ENCODE measurements at places on chromosomes 2 and 18.

DNA sequence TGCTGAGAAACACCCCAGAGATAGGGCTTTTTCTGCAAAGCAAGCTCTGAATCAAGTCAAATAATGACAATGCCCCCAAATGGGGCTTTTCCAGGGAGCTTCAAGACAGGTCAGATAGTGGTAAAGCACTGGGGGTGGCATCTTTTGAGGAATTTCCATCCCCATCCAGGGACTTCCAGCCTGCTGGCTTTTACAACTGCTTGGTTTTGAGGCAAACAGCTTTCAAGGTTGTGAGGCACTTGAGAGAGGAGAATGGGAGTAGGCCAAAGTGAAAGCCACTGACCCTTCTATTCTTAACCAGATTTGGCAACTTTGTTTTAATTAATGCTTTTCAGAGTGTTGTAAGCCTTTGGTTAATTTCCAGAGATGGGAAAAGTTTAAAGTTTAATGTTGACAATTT, 762.0 kb upstream of the POU3F3 start:
- no peak for DNase-seq

- no peak for DNase-seq
These were observed 165.3 kb downstream of the RNF152 start for GRCh38 chr18:61727241-61728193.

DNA sequence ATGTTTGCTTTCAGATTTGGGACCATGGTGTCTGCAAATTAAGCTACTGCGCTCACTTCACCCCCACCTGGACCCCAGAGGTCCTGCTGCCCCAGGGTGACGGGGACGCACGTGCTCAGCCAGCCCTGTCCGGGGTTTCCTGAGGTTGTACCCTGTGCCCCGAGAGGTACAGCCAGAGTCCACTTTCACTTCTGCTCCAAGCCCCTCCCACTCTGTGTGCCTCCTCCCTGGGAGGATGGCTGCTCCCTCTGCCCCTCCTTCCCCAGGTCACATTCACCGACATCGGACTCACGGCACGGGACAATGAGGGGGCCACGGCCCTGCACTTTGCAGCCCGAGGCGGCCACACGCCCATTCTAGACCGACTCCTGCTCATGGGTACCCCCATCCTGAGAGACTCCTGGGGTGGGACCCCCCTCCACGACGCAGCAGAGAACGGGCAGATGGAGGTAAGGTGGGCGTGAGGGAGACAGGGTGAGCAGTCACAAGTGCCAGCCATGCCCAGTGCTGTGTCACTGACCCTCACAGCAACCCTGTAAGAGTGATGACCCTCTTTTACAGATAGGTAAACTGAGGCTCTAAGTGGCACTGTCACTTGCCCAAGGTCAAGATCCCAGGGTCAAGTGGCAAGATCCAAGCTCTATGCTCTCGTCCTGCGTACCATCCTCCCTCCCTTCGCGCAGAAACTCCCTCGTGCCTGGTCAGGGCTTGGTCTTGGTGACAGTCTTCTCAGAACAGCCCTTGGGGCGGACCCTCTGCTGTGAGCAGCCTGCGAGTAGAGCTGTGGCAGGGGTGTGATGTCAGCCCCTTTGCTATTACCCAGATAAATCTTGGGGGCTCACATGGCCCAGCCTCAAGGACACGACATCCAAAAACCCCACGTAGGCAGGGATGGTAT, 7.6 kb downstream of the ESPNL start:
- DNase-seq = peak; percentile 48

DNA sequence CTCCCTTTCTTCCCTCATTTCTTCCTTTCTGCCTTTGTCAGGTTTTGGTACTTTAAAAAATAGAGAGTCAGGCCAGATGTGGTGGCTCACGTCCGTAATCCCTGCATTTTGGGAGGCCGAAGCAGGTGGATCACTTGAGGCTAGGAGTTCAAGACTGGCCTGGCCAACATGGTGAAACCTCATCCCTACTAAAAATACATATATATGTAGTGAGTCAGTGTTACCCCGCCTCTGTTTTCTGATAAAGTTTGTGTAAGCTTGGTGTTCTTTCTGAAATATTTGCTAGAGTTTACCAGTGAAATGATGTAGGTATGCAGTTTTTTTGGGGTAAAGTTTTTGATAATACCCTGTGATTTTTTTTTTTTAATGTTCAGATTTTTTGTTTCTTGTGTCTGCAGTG, 58.8 kb downstream of the DGKD start:
- no peak for DNase-seq

DNA sequence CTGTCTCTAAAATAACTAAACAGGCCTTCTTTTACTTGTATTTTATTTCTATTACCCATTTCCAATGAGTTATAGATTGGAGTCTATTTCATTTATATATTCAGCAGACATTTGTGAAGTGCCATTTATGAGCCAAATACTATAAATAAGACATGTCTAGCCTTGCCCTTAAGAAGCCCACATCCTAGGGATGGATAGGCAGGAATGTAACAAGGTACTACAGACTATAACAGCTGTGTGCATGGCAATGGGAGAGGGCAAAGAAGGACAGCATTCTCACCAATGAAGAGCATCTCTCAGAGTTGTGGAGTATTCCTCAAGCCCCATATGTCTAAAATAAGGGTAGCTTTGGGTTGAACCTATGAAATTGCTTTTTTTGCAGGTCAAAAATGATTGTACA, 161.9 kb upstream of the RASGRP3 start:
- no peak for DNase-seq

DNA sequence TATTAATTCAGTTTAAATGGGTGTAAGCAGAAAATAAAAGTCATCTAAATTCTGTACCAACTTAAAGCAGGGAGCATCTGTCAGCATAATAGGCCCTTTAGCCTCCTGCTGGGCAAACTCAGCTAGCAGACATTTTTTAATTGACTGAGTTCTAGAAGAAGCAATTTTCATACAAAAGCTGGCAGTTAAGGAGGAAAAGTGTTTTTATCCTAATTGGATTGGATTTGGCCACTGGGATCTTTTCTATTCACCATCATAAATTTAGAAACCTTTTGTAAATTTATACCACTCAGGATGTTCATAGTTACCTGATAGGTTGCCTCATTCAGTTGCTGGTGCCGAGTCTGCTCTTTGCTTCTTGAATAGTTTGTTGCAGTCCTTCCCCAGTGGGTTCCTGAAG, 262.7 kb upstream of the FSIP2 start:
- DNase-seq = no peak

GRCh38 chr18:75106746-75107145, 102.2 kb downstream of the PTGR3 start:
- DNase-seq = no peak

DNA sequence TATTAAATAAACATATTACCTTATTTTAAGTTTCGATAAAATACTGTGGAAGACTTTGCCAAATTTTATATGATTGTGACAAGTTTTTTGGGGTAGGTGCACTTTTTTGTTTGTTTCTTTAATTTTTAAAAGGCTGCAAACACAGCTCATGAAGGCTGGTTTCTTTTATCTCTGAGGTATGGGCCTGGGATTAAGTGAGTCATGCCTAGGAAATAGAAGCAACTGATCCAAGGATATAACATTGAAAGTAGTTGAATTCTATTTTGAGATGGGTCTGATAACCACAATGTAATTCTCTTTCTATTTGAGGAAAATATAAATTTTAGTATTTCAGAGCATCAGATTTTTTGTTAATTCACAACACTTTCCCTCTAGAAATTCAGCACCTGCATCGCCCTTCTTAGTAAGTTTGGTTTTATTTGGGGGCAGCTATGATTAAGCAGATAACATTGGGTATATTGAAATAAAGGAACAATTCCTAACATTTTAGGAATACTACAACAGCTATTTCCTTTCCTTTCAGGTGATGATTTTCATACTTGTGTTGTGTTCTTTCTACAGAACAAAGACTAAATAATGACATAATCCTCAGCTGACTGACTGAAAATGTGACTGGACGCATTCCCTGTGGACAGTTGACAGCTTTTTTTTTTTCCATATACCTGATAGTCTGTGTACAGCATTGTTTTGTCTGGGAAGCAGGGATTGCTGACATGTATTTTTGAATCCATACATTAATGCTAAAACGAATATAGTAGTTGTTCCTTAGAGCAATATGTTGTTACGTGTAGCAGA, 16.8 kb downstream of the RBM45 start:
- DNase-seq = no peak

DNA sequence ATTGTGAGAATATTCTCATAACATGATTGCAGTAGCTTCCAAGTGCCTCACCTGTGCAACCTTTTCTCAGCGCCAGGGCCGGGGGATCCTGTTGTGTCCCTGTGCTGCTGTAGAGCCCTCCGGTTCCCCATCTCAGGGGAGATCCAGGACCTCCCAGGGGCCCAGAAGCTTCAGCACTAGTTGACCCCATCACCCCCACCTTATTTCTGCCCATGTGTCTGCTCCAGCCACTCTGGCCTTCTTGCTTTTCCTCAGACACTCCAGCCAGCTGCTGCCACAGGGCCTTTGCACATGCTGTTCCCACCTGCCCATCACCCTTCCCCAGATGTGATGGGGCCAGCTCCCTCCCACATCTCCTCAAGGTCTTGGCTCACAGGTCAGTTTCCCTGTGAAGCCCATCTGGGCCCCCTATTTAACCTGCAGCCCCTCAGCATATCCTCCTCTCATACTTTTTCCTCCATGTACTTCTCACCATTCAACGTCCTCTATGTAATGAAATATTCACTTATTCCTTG, 226.5 kb downstream of the SEPTIN10 start:
- DNase-seq = no peak

GRCh38 chr2:29485631-29486030, 370.4 kb downstream of the CLIP4 start:
- no peak for DNase-seq

DNA sequence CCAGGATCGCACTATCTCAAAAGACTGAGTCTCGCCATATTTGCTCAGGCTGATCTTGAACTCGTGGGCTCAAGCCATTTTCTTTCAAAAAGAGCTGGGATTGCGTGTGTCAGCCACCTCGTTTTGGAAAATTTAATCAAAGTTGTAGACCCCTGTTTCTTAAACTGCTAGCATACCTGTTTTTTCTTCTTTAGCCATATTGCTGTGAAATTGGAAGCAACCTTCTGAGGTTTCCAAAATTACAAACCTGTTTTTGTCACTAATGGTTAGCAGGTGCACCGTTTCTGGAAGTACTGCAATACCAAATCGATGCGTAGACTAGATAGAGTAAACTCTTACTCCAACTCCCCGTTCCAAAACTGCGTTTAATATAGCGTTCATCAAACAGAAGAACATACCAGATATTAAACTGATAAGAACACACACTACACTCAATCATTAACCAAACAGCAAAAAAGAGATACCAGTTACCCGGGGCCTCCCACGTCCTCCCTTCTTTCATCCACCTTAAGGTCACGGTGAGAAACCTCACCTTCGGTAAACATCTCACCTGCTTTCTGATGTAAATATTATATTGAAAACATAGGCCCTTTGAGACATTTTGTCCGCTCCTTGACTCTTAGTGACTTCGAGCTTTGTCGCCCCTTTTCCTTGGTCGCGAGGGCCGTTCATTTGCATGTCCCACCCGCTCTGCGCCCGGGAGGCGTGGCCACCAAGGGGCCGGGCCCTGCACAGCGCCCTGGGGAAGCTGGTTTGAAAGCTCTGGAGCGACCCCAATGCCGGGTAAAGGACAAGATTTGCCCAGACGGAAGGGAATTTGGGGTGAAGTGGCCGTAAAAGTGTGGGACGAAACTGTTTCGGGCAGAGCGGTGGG, at the start of gene RNU2-63P:
Gene RNU2-63P (minus strand): TSS at position 462 of the 874 bp plus-strand sequence.
- DNase-seq = peak; percentile 86

Measured in trophoblast cell (in vitro differentiated cells and primary cell).